Activated T-cell treated with anti-CD3 and anti-CD28 coated beads, Interleukin-2, amount 50 U/mL, for 72 hours (primary cell): ENCODE measurements at places on chromosomes 12 and 14.

- H3K27me3 ChIP-seq, result peaks cover 21% of the 10 kb centered on the region
- H3K4me3 ChIP-seq, result no peak overlapping the region
- H3K36me3 ChIP-seq, result no peaks in the 10 kb centered on the region
- DNase-seq, result no peak
These were observed 21.2 kb upstream of the FOXJ2 start for GRCh38 chr12:8011331-8011730.

GRCh38 chr12:120247621-120248030 lies 17.9 kb downstream of the PXN start:
- no peaks in the 10 kb centered on the region for H3K36me3 ChIP-seq
- peaks cover 64% of the 10 kb centered on the region for H3K4me1 ChIP-seq

DNA sequence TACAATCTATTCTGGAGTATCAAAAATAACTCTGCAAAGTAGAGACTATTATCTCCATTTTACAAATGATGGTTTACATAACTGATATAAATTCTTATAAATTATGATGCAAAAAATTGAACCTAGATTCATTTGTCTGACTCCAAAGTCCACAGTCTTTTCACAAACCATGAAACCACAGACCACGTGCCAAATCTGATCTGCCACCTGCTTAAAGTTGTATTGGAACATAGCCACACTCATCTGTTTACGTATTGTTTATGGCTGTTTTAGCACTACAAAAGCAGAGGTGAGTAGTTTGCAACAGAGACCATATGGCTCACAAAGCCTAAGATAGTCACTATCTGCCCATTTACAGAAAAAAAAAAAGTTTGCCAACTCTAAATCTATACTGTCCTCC lies 105.3 kb downstream of the KCNH5 start:
- no peak overlapping the region for H3K27ac ChIP-seq
- H3K4me3 ChIP-seq, result no peak overlapping the region
- H3K27me3 ChIP-seq, result no peaks in the 10 kb centered on the region
- no peaks in the 10 kb centered on the region for H3K36me3 ChIP-seq
- DNase-seq, result no peak

DNA sequence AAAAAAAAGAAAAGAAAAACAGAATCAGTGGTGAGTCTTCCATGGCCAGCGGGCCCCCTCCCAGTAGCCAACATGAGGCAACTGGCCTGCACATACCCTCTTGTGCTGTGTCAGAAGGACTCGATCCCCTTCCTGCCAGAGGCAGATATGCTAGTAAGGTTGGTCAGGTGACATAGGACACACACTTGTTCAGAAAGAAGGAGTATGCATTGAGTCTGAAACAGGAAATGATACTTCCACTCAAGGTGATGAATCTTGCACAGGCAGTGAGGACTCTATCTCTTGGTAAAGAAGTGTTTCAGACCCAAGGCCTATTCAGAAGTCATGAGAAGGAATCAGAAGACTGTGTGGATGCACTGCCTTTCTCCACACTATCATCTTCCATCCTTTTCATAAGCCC lies 269.7 kb upstream of the FAR2 start:
- H3K27me3 ChIP-seq, result peaks cover 17% of the 10 kb centered on the region
- DNase-seq, result no peak
- H3K36me3 ChIP-seq, result no peaks in the 10 kb centered on the region

- H3K36me3 ChIP-seq, result peaks cover 22% of the 10 kb centered on the region
- peak; percentile 22 for DNase-seq
- no peaks in the 10 kb centered on the region for H3K27me3 ChIP-seq
- H3K27ac ChIP-seq, result no peak overlapping the region
These were observed 50.4 kb downstream of the CHGA start for GRCh38 chr14:92973261-92973797.

GRCh38 chr14:74245292-74245691 lies 6.0 kb downstream of the VSX2 start:
- peaks cover 82% of the 10 kb centered on the region for H3K27me3 ChIP-seq
- peaks cover 24% of the 10 kb centered on the region for H3K4me1 ChIP-seq
- no peak overlapping the region for H3K4me3 ChIP-seq
- no peak overlapping the region for H3K27ac ChIP-seq

- H3K4me1 ChIP-seq, result no peaks in the 10 kb centered on the region
- H3K4me3 ChIP-seq, result no peak overlapping the region
- no peak overlapping the region for H3K27ac ChIP-seq
- DNase-seq, result no peak
- H3K36me3 ChIP-seq, result no peaks in the 10 kb centered on the region
These were observed 221.0 kb downstream of the ASCL1 start for GRCh38 chr12:103178366-103179080.

- no peak for DNase-seq
- H3K27me3 ChIP-seq, result no peaks in the 10 kb centered on the region
- no peak overlapping the region for H3K4me3 ChIP-seq
- no peaks in the 10 kb centered on the region for H3K36me3 ChIP-seq
These were observed 408.7 kb downstream of the APAF1 start for GRCh38 chr12:99053616-99054362.

- peaks cover 77% of the 10 kb centered on the region for H3K4me1 ChIP-seq
- peaks cover 9% of the 10 kb centered on the region for H3K36me3 ChIP-seq
- H3K27ac ChIP-seq, result no peak overlapping the region
- DNase-seq, result peak; percentile 91
These were observed 39.4 kb downstream of the SH2B3 start for GRCh38 chr12:111444925-111445725.

GRCh38 chr12:132356691-132357622 lies 27.6 kb upstream of the GALNT9 start:
- DNase-seq, result no peak
- no peaks in the 10 kb centered on the region for H3K4me1 ChIP-seq
- no peaks in the 10 kb centered on the region for H3K36me3 ChIP-seq
- no peak overlapping the region for H3K4me3 ChIP-seq
- H3K27me3 ChIP-seq, result no peaks in the 10 kb centered on the region

DNA sequence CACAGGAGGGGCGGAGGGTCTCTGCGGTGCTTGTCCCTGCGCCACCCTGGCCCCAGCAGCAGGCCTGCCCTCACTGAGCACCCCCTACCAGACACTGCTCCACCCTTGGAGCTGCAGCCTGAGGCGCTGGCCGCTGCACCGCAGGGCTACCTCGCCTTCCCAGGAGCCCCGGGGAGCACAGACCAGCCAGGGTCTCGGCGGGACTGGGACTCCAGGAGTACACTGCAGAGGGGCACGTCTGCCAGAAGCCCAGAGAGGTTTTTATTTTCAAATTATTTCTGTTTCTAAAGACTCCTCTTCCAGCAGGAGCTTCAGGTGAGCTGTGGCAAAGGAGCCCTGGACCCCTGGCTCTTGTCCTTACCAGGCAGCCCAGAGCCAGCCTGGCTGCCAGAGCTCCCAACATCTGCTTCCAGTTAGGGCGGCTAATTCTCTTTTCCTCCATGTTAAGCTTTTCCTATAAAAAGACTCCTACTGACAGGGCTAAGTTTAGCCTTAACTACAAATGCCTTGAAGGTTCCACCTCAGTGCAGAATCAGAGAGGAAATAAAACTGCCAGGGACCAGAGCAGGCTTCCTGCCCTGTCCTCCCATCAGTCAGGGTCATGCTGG lies 26.4 kb downstream of the DEGS2 start:
- H3K36me3 ChIP-seq, result peaks cover 32% of the 10 kb centered on the region
- H3K4me1 ChIP-seq, result no peaks in the 10 kb centered on the region
- H3K4me3 ChIP-seq, result no peak overlapping the region
- no peak overlapping the region for H3K27ac ChIP-seq

- no peak for DNase-seq
- no peaks in the 10 kb centered on the region for H3K27me3 ChIP-seq
- H3K36me3 ChIP-seq, result peaks cover 16% of the 10 kb centered on the region
- H3K4me3 ChIP-seq, result no peak overlapping the region
- H3K4me1 ChIP-seq, result no peaks in the 10 kb centered on the region
These were observed 22.0 kb downstream of the GALC start for GRCh38 chr14:87971010-87971409.

GRCh38 chr12:66531766-66532165 lies 147.1 kb downstream of the GRIP1 start:
- DNase-seq, result no peak
- peaks cover 5% of the 10 kb centered on the region for H3K4me1 ChIP-seq
- no peak overlapping the region for H3K4me3 ChIP-seq
- no peak overlapping the region for H3K27ac ChIP-seq
- no peaks in the 10 kb centered on the region for H3K27me3 ChIP-seq

DNA sequence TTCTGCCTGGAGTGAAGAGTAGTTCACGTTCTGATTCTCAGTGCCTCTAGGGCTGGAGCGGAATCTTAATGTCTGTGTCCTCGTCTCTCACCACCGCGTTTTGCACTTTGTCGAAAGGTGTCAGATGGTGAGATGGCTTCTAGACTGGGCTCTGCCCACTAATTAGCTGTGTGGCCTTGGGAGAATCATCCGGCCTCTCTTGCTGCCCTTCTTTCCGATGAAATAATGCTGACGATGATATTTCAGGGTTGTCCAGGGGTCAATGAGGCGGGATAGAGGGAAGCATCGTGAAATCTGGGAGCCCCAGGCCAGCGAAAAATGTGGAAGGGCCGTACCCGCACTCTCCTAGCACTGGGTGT lies 811 bp upstream of the GALNT16 start:
- H3K4me3 ChIP-seq, result no peak overlapping the region
- H3K4me1 ChIP-seq, result peaks cover 7% of the 10 kb centered on the region
- no peaks in the 10 kb centered on the region for H3K36me3 ChIP-seq
- H3K27me3 ChIP-seq, result peaks cover 60% of the 10 kb centered on the region
- H3K27ac ChIP-seq, result no peak overlapping the region

DNA sequence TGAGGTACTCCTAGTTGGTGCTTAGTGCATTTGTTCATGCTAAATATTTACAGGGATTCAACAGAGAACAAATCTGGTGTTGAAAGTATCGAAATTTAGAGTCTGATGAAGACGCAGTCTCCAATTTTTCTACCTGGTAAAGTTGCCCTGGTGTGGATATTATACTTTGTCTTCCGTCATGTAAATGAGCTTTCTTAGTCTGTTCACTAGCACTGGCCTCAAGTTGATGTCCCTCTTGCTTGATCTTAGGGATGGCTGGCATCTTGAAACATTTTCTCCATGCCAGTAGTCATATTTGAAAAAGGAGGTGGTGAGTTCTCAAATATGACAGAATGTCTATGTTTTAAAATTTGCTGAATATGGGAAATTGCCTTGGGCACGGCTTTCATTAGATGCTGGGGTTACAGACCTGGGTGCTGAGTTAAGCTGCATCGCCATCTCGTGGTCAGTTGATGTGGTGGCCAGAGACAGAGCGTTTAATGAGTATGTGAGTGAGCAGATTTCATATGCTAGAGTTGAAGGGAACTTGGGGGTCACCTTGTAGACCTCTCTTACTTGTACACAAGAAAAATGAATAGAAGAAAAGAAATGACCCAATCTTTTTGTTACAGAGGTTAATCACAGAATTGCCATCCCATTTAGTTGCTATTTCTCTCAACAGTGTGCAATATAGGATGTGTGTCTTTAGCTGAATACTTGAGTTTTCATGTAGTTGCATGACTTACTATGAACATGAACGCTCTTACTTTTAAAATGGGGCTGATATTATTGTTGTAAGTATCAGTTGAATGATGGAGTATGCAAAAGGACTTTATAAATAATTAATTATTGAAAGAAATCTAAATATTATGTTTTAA lies 172.8 kb upstream of the DCN start:
- H3K27me3 ChIP-seq, result peaks cover 10% of the 10 kb centered on the region
- no peaks in the 10 kb centered on the region for H3K4me1 ChIP-seq
- DNase-seq, result peak; percentile 43
- H3K36me3 ChIP-seq, result no peaks in the 10 kb centered on the region
- no peak overlapping the region for H3K4me3 ChIP-seq
- no peak overlapping the region for H3K27ac ChIP-seq

DNA sequence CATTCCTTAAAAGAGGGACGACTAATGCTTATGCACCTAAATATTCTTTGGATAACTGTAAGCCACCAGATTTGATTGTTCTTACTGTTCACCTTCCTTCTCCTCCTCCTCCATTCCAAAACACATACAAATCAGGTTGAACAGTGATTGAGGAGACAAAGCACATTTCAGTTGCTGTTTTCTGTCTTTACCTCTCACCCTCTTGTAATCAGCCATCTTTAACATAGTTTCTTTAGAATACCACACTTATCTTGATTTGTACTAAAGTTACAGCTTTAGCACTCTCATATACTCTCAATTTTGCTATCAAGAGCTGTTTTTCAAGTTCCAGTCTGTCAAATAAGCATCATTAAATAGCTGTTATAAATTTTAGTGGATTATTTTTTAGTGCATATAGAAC lies 338.3 kb upstream of the RGS6 start:
- H3K27me3 ChIP-seq, result no peaks in the 10 kb centered on the region
- no peak for DNase-seq
- no peak overlapping the region for H3K4me3 ChIP-seq
- H3K27ac ChIP-seq, result peak overlapping the region; percentile 4
- peaks cover 78% of the 10 kb centered on the region for H3K4me1 ChIP-seq
